Fibroblast of pulmonary artery (primary cell): ENCODE measurements at places on chromosomes 3 and 15.

DNA sequence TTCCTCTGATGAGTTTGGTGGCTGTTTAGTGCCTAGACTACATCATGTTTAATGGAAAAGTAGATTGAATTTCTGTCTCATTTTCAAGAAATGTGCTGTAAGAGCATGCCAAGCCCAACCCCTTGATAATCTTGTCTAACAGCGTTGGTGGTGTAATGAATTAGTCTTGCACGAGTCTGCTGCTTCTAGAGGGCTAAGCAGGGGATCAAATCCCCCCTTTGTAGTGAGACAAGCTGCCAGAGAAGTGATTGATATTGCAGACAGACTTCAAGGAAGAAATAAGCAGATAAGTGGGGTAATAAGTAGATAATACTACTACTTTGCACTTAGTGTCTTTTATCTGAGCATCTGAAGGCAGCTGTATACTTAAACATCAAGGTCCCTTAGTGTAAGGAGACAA lies 141.4 kb downstream of the TP63 start:
- DNase-seq, result peak; percentile 10

DNA sequence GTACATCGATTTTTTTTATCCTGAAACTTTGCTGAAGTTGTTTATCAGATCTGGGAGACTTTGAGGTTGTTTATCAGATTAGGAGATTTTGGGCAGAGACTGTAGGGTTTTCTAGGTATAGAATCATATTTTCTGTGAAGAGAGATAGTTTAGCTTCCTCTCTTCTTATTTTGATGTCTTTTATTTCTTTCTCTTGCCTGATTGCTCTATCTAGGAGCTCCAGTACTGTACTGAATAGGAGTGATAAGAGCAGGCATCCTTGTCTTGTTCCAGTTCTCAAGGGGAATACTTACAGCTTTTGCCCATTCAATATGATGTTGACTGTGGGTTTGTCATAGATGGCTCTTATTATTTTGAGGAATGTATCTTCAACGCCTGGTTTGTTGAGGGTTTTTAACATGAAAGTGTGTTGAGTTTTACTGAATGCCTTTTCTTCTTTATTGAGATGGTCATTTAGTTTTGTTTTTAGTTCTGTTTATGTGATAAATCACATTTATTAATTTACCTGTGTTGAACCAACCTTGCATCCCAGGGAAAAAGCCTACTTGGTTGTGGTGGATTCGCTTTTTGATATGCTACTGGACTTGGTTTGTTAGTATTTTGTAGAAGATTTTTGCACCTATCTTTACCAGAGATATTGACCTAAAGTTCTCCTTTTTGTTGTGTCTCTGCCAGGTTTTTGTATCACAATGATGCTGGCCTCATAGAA lies 14.9 kb upstream of the DNAAF4 start:
- no peak for DNase-seq

DNA sequence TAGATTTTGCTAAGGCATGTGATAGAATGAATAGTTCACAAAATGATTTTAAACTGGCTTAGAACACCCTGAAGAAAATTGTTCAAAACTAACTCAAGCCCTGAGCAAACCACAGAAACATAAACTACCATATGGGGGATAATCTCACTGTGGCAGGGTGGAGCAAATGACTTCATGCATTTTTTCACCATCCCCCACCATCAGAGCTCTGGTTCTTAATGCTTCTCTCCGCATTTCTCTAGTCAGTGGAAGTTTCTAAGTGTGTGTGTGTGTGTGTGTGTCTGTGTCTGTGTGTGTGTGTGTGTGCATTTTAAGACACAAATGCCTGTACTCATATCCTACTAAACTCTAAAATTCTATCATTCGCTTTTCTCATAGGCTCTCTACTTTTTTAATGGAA lies 107.1 kb upstream of the PHLDB2 start:
- DNase-seq, result no peak

DNA sequence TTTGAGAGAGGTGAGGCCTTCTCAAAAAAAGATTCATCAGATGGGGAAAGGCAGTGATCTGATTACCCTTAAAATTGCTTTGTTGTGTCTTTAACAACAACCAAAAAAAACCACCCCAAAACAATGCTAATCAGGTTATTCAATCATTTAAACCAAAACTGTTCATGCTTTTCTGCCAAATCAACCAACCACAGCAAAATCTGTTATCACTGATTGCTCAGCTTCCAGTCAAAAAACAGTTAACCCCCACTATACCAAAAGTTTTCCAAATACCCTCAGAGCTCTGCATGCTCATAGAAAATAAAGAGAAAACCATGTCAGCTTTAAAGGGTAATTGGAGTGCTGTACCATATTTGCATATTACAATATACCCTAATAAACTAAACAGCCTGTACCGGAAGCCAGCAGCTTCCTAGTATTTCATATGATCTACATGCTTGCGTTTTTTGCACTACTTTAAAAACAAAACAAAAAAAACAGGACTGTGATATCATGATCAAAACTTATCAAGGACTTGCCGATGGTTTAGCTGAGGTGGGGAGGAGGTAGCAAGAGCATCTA lies 22.8 kb downstream of the SATB1 start:
- DNase-seq, result no peak

- no peak for DNase-seq
Measured at GRCh38 chr3:196419386-196419785, 12.8 kb downstream of the UBXN7 start.

GRCh38 chr3:184320104-184320445 lies 5.7 kb downstream of the EIF4G1 start:
- peak; percentile 96 for DNase-seq

- peak; percentile 23 for DNase-seq
Measured at GRCh38 chr15:74657846-74658245, 38.0 kb downstream of the EDC3 start.

GRCh38 chr3:47802734-47803479 lies at the start of gene DHX30:
TSS of gene DHX30 (plus strand) at chr3:47803138. CDS start at chr3:47810684, 7,546 bp downstream.
- DNase-seq, result peak; percentile 87

DNA sequence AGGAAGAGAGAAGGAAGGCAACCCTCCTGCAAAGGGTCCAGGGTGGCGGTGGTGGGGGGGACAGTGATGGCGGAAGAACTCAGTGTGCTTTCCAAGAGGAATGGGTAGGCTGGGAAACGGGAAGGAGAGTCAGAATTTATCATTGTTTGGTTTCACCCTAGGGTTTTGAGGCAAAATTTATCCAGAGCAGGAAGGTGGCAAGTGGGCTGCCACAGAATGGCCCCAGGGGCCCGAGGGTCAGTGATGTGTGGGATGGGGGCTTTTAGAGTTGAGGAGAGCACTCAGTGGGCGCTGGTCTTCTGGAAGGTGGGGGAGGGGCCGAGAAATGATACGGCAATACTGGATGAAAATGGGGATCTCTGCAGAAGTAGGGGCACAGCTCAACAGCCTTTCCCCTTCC lies 581 bp downstream of the FAM131A start:
- DNase-seq, result no peak

- no peak for DNase-seq
Measured at GRCh38 chr3:114686621-114687020, 392.8 kb downstream of the TIGIT start.

DNA sequence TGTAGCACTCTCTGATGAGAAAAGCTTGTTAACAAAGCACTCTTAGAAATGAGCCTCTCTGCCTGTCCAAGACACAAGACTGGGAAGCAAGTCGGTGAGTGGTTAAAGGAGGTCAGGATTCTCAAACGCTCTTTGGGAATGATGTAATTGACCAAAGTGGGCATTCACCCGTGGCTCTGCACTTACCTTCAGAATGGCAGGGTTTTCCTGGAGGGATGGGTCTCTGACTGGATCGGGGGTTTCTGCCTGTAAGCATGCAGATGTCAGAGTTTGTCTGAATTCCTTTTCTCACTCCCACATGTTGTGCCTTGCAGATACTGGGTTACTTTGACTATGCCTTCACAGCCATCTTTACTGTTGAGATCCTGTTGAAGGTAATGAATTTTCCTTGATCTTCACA lies 106.3 kb downstream of the CHDH start:
- DNase-seq, result no peak

DNA sequence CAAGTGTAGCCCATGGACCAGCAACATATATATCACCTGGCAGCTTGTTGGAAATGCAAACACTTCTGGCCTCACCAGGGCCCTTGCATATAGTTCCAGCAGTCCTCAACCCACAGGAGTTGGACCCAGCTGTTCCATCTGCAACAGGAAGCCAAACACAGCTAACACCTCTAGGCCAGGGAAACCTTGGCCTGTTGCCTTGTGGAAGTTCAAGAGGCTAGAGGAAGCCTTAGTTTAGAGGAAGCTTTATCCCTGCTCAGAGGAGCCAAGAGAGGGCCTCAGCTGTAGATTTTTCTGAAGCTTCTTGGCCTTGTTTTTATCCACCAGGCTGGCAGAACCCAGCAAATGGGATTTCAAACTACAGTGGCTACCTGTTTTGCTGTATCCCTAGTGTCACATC lies 11.4 kb downstream of the FHIT start:
- peak; percentile 10 for DNase-seq

GRCh38 chr15:97084650-97085049 lies 754.1 kb downstream of the NR2F2 start:
- peak; percentile 45 for DNase-seq

- no peak for DNase-seq
Measured at GRCh38 chr3:103947062-103947461, 1419.6 kb upstream of the ALCAM start.

- DNase-seq, result no peak
Measured at GRCh38 chr3:18713577-18713951, 288.4 kb upstream of the SATB1 start.

- no peak for DNase-seq
Measured at GRCh38 chr3:38538773-38539353, 42.7 kb downstream of the EXOG start.

DNA sequence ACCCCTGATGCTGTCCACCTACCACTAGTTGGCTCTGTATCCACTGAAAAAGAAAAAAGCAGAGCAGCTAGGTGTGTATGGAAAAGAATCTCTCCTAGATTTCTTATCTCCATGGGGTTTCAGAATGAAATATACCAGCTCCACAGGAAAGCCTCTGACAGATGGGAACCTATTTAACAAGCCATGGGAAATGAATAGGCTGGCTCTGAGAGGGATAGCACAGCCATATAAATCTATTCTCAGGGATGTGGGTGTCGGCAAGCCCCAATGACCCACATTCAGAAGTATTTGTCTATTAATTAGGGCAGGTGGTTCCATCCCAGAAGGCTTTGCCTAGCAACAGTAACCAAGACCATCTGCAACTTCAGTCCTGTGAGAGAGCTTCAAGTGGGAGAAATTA lies 694.1 kb downstream of the AGBL1 start:
- no peak for DNase-seq

GRCh38 chr3:11591391-11592282 lies 52.1 kb downstream of the VGLL4 start:
- DNase-seq, result peak; percentile 94

DNA sequence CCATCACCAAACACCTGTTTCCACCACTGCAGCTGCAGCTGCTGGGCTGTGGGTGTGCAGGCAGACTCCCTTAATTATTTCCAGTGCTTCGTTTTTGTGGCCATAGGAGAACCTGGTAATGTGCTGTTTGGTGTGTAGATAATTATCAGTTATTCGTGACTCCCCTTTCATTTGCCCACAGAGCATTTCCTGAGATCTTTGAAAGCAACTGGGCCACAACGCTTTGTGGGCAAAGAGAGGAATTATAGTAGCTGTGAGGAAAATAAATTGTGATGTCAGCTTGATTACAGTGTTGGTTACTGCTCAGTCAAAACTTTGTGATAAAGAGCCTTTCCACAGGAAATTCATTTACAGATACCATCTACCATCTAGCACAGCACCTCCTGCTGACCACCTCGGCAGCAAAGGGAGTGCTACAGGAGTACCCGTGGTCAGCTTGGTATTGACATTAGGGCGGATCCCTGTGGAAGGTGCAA lies 193.3 kb upstream of the SLCO3A1 start:
- DNase-seq, result no peak

DNA sequence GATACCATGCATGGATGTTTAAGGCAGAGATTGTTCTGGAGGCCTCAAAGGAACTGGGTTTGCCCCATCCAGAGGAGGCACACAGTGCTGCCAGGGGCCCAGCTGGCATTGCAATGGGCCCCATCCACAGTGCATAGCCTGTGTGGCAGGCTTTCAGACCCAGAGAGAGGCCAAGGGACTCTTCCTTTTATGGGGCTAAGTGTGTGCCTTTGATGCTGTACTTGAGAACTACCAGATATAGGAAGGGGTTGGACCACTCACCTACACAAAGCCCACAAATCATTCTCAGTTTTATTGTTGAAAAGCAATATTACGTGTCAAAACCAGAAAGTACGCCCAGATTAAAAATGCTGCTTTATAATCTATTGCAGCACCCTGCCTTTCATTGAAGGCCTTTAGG lies 134.9 kb downstream of the EPHB1 start:
- DNase-seq, result no peak

DNA sequence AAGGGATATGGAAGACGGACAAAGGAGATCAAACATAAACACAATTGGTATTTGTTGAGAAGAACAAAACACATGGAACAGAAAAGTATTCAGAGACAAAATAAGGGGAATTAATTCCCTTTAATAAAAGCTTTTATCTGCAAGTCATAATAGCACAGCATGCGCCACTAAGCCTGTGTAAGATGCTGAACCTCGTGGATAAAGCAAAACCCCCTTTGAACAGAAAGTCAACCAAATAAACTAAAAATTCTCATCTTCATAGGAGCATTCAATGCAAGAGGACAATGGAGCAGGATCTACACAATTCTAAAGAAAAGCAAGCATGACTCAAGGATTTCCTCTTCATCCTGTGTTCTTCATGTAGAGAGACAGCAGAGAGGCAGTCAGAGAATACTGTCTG lies 274.3 kb upstream of the GOLGA6L4 start:
- DNase-seq, result no peak
